ENCODE measurements at places on chromosomes 7 and 10. TPM values are rescaled to one million over a fixed set of nuclear protein-coding genes. Genes with fewer than 3 reads are reported as not detected.

DNA sequence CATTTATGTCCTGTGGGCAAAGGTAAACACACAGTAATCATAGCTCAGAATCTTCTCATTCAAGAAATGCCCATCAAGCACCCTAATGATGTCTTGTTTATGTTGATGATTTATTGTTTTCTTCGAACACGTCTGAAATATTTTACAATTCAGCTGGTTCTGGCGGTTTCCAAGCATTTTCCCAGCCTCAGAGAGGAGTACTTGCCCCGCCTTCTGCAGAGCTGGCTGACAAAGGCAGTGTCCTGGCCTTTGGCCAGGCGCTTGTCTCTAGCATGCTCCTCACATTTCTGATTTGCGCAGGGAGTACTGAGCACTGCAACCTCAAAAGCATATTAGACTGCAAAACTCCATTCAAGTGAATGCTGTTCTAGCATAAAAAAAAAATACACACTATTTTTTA lies 314.2 kb upstream of the GNAI1 start:
- DNase-seq: peak; percentile 36
- H3K27ac ChIP-seq: no peak overlapping the region
- H3K27me3 ChIP-seq: no peaks in the 10 kb centered on the region
- no peak overlapping the region for H3K4me3 ChIP-seq
- H3K36me3 ChIP-seq: no peaks in the 10 kb centered on the region

DNA sequence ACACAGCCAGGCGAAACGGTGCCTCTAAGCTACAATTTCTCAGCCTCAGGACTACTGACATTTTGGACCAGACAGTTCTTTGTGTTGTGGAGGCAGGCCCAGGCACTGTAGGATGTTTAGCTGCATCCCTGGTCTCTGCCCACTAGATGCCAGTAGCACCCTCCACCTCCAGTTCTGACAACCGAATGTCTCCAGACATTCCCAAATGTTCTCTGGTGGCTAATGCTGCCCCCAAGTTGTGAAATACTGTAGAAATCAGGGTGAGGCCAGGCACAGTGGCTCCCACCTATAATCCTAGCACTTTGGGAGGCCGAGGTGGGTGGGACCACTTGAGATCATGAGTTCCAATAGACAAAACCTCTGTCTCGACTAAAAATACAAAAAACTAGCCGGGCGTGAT lies 18.2 kb downstream of the HNRNPF start:
- H3K27ac ChIP-seq: no peak overlapping the region
- no peaks in the 10 kb centered on the region for H3K27me3 ChIP-seq
- H3K4me1 ChIP-seq: peaks cover 7% of the 10 kb centered on the region

DNA sequence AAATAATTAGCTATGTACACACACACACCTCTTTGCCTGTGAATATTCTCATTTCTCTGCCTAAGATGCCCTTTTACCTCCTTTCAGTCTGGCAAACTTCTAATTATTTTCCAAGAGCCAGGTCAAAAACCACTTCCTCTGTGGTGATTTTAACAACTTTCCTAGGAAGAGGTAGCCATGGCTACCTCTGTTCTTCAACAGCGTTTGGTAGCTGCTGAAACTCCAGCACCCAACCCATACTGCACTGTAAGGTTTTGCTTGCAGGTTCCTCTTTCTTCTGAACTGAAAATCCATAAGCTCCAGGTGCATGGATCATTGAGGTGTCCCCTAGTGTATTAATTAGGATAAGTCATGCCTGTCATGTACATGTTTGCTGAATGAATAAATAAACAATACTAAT lies 25.6 kb downstream of the NRCAM start:
- no peak overlapping the region for H3K4me3 ChIP-seq
- DNase-seq: no peak
- H3K4me1 ChIP-seq: no peaks in the 10 kb centered on the region
- H3K27me3 ChIP-seq: no peaks in the 10 kb centered on the region
- H3K36me3 ChIP-seq: no peaks in the 10 kb centered on the region

GRCh38 chr7:51731075-51731474 lies 414.5 kb upstream of the COBL start:
- H3K27me3 ChIP-seq: no peaks in the 10 kb centered on the region
- H3K4me1 ChIP-seq: no peaks in the 10 kb centered on the region
- DNase-seq: no peak
- no peak overlapping the region for H3K27ac ChIP-seq
- no peaks in the 10 kb centered on the region for H3K36me3 ChIP-seq

The SEMA4G gene
- total RNA-seq: 113 TPM

DNA sequence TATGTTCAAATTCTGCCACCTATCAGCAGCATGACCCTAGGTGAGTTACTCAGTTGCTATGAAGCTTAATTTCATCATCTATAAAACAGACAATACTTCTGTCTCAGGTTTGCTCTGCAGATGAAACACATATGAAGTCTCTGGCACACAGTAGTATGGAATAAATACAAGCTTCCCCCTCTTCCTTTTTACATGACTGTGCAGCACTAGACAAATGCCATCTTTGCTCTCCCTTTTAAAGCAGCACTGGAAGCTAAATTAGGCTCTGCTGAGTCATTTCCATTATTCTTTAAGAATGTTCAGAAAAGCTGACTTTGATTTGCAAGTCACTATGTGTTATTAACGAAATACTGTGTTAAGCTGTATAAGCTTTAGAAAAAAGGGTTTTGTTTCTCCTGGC lies 40.7 kb upstream of the ANAPC16 start:
- DNase-seq: no peak
- H3K4me3 ChIP-seq: no peak overlapping the region
- no peaks in the 10 kb centered on the region for H3K27me3 ChIP-seq
- no peaks in the 10 kb centered on the region for H3K4me1 ChIP-seq

DNA sequence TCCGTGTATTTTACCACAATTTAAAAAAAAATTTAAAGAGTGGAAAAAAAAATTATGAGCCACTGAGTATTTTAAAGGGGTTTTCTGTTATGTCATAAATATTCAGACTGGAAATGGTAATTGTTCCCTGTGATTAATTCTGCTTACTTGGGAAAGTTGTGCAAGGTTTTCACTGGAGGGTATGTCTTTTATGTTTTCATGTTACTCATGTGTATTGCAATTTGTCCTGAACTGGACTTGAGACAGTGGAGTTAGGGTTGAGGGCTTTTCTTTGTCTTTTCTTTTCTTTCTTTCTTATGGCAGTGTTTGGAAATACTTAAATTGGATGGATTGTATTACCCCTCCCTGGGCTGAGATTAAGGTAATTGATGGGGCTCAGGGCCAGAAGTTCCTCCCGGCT lies 257.7 kb downstream of the BAMBI start:
- no peaks in the 10 kb centered on the region for H3K36me3 ChIP-seq
- no peaks in the 10 kb centered on the region for H3K4me1 ChIP-seq
- no peak overlapping the region for H3K4me3 ChIP-seq
- H3K27ac ChIP-seq: no peak overlapping the region

The ARHGEF35 gene
- 57.0 TPM for total RNA-seq

Measured in colonic mucosa (tissue), 4 donors.